ENCODE measurements at places on chromosomes 13 and 19.
A peak's percentile ranks its signal among the peaks of the same experiment; 100 is the strongest.

GRCh38 chr19:32976223-32976805, 4.3 kb downstream of the FAAP24 start:
- DNase-seq: peak; percentile 57

DNA sequence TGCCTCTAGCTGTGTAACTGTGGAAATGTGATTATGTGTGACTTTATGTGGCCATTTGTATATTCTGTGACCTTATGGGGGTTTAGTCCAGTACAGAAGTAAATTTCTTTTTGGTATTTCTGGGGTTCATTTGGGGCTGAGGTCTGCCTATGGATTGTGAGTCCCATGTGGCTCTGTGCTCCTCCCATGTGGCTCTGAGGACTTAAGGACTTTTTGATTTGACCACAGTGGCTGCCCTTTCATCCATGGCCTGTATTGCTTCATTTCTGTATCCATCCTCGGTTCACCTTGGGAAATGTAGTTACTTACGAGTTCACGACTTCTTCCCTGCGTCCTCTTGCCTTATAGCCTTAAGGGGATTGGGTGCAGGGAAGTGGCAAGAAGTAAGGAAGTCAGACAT, 1.0 kb downstream of the ZNF420 start:
- DNase-seq: no peak

GRCh38 chr13:29859971-29860370, 9.6 kb upstream of the UBL3 start:
- DNase-seq: no peak

DNA sequence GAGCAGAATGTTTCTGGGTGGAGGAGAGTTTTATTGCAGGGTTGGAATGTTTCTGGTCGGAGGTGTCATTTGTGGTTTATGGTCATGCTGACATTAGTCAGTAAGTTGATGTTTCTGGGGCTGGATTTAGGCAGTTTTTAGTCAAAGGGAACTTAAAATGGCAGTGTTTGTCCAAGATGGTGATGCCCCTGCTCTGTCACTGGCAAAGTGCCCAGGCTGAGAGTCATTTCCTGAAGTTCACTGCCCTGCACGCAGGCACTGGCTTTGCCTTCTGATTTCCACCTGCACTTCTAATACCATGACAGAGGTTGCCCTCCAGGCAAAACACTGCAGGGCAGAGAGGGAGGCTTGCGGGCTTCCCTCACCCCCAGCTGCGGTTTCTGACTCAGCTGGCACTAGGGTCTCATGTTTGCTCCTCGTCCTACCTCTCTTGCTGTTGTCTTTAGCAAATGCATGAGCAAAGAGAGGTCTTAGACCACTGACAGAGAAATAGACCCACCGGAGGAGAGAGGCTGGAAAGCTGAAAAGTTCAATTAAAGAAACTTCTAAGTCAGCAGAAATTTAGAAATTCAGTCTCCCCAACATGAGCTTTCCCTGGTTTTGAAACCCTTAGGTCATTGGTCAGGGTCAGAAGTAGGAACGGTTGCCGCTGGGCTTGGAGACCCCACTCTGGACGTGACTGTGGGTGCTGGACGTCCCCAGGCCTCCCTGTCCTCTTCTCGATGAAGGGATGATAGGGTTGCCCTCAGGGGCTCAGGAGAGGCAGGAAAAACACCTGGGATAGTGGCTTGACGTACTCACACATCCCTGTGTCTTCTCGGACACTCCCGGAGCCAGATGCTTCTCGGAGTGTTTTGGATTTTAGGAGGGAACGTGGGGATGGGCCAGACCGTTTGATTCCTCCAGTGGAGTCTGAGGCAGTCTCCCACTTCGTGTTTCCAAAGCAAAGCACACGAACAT, 26.3 kb downstream of the TMEM255B start:
- no peak for DNase-seq

DNA sequence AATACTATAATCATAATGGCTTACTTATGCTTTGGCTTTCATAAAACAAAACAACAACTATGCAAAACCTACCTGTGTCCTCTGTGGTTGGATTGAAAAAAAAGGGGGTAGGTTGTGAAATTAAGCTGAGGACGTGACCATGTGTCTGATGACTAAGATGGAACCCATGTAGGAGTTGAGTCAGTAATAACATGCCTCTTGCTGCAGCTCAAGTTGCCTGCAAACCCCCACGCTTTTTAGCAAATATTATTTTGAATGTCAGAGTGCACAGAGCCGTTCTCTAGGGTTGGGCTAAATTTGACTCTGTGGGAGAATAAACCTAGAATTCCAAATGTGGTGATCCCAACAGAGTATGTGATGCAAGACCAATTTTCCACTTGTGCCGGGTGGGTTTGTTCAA, 209.3 kb downstream of the KCNRG start:
- peak; percentile 55 for DNase-seq

DNA sequence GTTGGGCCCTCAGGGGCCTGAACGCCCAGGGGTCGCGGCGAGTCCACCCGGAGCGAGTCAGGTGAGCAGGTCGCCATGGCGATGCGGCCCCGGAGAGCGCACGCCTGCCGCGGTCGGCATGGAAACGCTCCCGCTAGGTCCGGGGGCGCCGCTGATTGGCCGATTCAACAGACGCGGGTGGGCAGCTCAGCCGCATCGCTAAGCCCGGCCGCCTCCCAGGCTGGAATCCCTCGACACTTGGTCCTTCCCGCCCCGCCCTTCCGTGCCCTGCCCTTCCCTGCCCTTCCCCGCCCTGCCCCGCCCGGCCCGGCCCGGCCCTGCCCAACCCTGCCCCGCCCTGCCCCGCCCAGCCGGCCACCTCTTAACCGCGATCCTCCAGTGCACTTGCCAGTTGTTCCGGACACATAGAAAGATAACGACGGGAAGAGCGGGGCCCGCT, at the start of gene CCNA1:
Gene CCNA1 (plus strand): TSS at position 390 of the 439 bp plus-strand sequence. CDS start 562 bp downstream, outside the sequence.
- DNase-seq: peak; percentile 51

- no peak for DNase-seq
Observed at GRCh38 chr13:75699062-75699461, 62.9 kb downstream of the LMO7 start.

GRCh38 chr19:5590151-5590864, 22.6 kb upstream of the TINCR start:
- DNase-seq: no peak

GRCh38 chr19:10888421-10888866, 17.1 kb downstream of the CARM1 start:
- DNase-seq: peak; percentile 63

GRCh38 chr13:39656325-39656677, 839 bp downstream of the COG6 start:
- DNase-seq: no peak

GRCh38 chr13:68982961-68983619, 1124.5 kb upstream of the ATXN8OS start:
- no peak for DNase-seq

GRCh38 chr13:34847766-34848165, 94.3 kb upstream of the NBEA start:
- DNase-seq: no peak

- no peak for DNase-seq
Observed at GRCh38 chr13:111483621-111483987, 163.2 kb downstream of the TEX29 start.

GRCh38 chr19:4524808-4525562, 6.7 kb upstream of the PLIN4 start:
- peak; percentile 77 for DNase-seq

DNA sequence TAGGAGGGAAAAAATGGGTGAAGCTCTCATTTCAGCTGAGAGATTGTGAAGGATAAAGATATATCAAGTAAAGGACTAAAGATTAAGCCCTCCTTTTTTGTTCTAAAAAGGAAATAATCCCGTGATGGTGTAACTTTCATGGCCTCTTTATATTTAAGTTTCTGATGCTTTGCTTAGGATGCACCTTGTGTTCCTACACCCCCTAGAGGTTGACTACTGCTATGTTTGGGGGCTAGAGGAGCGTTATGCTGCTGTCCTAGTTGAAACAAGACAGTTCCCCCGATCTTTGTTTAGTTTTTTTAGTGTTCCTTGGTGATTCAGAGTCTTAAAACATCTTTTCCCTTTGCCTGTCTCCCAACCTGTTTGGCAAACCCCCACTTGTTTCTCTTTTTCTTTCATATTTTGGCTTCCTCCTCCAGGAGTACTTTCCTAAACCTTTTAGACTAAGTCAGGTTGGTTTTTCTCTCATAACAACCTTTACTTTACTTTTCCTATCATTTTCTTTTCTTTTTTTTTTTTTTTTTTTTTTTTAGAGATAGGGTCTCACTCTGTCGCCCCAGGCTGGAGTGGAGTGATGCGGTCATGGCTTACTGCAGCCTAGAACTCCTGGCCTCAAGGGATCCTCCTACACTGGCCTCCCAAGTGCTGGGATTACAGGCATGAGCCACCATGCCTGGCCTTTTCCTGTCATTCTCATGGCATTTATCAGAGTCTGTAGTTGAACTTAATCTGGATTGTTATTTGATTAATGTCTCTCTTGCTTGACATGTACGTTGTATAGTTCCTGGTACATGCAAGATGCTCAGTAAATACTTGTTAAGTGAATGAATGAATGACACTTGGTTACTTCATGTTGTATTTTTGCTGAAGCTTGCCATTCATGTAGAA, 2.8 kb downstream of the UBA2 start:
- peak; percentile 78 for DNase-seq

Measured in GM10248 (cell line).